ENCODE measurements at places on chromosomes 7 and 10.

GRCh38 chr10:48818081-48818480 is 121.6 kb downstream of the LRRC18 start:
- no peak for DNase-seq

GRCh38 chr10:71442859-71443570 is 46.3 kb downstream of the CDH23 start:
- no peak for DNase-seq

DNA sequence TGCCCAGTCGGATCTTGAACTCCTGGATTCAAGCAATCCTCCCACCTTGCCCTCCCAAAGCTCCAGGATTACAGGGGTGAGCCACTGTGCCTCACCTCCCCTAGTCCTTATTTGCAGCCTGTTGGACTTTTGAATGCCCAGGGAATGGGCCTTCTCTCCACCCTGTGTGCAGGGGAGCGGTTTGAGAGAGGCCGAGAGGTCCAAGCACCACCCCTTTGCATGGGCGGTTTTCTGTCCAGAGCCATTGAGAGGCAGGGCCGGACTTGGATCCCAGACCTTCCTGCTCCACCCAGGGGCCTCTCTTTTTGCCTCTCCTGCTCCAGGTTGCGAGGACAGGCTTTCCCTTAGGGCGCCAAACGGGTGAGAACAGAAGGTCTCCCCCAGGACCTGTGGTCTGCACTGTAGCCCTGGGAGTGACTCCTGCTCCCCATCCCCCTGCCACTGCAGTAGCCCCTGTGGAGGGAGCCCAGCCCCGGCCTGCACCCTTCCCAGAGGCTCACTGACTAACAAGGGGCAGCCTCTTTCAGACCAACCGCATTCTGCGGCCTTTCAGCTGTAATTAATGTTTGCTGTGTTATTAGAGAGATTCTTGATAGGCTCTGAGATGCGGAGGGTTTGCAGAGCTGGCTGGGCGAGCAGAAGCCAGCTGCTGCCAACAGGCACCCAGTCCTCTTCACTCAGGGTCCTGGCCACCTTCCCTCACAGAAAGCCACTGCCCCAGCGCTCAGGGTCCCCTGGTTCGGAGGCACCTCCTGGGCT is 57.9 kb downstream of the ELFN1 start:
- no peak for DNase-seq

DNA sequence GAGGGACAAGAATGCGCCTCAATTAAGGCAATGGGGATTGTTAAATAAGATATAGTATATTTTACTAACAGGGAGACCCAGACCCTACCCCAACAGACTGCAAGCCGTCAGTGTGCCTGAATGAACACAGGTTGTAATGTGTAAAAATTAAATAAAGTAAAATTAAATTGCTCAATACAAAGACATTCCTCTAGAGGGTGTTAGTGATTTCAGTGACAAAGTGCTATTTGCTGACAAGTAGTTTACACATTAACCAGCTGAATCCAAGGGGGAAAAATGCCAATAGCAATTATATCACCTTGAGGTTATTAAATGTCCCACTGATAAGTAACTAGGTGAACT is 110.5 kb downstream of the EBF3 start:
- no peak for DNase-seq

- DNase-seq = peak; percentile 21
These were observed 141.5 kb downstream of the MTPAP start for GRCh38 chr10:30207485-30208052.

GRCh38 chr7:20233362-20233761 is 16.2 kb upstream of the MACC1 start:
- DNase-seq = no peak

DNA sequence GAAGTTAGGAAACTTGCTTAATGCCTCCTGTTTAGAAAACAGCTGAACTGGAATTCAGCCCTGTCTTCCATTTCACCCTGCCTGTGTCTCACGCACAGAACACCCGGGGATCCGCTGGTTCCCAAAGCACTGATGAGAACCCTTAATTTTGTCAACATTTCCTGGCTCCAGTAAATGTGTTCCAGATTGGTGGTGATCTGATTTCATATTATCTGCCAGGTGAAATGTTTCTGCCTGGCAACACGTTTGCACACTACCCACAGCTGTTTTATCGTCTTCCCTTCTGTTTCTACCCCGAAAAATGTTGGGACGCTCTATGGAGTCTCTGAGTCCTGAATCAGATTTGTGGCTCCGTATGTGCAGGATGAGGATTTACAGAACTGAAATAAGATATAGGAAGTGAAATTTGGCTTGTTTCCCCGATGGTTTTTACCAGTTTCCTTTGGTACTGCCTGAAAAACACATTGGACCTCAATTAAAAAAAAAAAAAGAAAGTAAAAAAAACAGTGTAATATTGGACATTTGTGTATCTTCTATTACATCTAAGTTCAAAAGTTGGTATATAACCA is 29.0 kb downstream of the MRC1 start:
- DNase-seq = no peak

DNA sequence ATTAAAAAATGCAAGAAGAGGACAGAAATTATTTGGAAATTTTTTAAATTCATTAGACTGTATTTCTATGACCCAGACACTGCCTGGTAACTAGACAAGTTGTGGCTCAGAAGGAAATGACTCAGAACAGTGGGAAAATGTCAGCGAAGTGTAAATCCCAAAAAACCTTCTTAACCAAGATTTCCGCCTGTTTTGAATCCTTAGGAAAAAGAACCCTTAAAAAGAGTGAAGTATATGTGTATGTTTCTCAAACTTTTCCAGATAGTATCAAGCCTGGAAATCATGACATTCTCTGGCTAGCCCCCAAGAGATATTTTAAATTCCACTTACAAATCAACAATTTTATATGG is 42.7 kb upstream of the PLXNA4 start:
- peak; percentile 69 for DNase-seq

DNA sequence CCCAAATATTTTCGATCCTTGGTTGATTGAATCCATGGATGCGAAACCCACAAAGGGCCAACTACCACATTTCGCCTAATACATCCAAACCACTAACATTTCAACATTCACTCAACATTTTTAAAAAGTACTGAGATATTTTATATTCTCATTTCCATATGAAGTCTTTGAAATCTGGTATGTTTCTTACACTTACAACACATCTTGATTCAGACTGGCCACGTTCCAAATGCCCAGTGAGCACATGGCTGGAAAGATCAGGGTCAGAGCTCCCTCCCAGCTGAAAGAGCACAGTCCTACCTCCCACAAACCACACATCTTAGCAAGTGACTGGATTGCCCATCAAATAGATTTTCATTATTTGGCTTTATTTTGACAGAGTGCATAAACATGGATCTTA is 18.9 kb downstream of the NCAPG2 start:
- peak; percentile 73 for DNase-seq

- no peak for DNase-seq
These were observed 11.8 kb downstream of the INPP5A start for GRCh38 chr10:132549371-132549770.

DNA sequence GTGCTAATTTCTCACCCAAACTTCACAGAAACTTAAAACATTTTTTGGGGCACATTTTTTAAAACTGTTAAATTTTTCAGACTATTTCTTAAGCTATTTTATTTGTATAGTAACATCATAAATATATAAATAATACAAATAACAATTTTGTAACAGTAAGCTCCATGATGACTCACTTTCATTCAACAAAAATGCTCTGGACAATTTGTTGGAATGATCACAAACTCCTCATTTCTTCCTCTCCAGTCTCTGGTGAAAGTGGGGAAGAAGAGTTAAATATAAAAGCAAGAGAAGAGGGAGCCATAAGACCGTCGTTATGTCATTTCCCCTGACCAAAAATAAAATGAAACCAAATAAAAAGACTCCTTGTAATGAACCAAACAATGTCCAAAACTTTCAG is 162.4 kb downstream of the AGMO start:
- peak; percentile 21 for DNase-seq

DNA sequence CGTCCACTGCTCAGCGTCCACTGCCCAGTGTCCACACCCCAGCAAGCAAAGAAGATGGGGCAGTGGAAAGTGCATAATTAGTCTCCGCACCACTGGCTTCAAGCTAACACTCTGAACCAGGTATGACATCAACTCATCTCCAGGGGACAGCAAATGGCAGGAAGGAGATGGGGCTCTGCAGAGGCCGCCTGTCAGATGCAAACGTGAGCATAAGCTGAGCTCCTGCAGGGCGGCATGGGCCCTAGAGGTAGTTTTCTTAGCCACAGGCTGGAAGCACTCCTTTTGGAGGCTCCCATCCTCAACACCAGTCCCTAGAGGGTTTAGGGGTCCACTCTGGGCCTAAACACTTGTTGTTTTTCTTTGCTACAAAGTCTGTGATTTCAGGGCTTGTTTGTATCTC is 335.8 kb upstream of the MKI67 start:
- DNase-seq = no peak

DNA sequence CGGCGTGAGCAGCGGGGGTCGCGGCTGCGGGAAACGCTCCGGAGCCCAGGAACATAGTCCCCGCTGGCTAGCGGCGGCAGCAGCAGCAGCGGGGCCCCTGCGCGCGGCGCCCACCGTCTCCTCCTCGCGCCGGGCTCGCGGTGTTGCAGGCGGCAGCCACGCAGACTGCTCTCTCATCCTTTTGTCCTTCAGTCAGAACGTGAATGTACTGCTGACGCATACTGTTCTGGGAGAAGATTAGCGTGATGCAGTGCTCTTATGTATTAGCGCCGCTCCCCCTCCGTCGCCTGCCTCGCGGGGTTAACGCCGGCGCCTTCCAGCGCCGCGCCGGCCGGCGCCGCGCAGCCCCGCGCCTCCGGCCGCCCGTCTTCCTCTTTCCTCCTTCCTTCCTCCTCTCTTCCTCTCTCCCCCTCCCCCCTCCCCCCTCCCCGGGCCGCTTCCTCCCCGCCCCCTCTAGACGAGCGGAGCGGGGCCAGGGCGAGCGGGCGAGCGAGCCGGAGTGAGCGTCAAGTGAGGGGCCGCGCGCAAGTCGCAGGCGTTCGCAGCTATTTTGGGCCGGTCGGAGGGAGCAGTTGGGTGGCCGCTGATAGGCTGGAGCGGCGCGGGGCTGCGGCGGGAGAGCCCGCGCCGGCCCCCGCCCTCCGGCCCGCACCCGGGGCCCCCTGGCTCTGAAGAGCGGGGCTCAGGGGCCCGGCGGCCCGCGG is 816 bp upstream of the LRRC4 start:
- peak; percentile 91 for DNase-seq

DNA sequence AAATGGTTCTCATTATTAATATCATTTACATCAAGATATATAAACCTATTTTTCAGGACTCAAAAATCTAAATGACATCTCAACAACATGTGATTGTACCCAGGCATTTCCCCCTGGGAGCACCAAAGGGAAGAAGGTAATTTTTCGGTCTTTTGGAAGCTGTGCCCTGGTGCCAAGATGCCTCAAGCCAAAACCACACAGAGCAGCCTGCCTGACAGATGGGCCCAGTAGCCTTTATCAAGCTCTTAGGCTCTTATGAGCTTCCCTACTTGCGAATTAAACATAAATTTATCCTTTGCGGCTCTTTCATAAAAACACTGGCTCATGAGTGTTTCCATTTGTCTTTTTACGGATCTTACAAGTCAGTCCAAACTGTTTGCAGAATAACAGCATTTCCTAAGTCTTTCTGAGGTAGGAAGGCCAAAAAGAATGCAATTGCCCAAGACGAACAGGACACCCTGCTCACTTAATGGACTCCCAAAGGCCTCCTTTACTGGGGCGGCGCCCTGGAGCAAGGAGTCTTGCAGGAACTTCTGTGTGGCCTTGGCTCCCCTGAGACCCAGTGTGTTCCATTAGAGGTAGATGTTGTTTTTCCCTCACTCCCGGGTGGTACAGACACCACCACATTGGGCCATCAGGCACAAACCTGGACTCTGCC is 4.1 kb upstream of the RASSF4 start:
- DNase-seq = no peak

- peak; percentile 100 for DNase-seq
These were observed 289.6 kb upstream of the NFE2L3 start for GRCh38 chr7:25862261-25863004.

DNA sequence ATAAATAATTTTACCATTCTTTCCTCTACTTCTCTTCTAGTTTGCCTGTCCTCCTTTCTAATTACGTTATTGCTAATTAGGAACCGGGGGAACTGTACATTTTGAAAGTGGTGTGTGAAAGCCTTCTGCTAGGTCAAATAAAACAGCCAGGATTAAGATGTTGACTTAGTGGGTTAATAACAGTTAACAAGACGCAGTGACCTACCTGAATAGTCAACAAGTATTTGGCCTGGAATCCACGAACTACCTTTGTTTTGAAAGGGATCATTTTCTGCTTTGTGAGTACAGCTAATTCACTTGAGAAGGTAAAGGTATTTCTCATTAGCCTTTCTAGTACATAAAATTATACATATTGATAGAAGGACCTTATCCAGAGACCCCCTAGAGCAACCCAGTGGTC is 139.9 kb downstream of the COL28A1 start:
- no peak for DNase-seq

GRCh38 chr7:23276376-23276775 is 22.8 kb upstream of the MALSU1 start:
- no peak for DNase-seq

DNA sequence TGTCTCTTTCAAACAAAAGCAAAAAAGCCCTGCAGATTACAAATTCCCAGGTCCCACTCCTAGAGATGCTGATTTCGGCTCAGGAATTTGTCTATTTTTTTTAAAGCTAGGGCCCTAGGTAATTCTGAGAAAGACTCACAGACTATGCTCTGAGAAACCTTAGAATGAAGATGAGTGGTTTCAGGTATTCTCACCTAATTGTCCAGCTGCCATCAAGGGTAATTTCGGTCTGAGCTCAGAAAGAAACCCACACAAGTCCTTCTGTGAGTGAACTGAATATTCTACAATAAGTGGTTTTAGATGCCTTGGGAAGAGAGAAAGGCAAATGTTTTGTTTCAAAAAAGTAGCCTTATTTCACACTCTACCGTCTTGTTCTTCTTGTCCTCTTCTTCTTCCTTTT is 45.7 kb downstream of the DCLRE1A start:
- no peak for DNase-seq

- peak; percentile 90 for DNase-seq
These were observed 185.6 kb downstream of the C7orf25 start for GRCh38 chr7:42726066-42726785.

GRCh38 chr10:35324196-35324595 is 12.1 kb upstream of the CCNY start:
- peak; percentile 46 for DNase-seq

DNA sequence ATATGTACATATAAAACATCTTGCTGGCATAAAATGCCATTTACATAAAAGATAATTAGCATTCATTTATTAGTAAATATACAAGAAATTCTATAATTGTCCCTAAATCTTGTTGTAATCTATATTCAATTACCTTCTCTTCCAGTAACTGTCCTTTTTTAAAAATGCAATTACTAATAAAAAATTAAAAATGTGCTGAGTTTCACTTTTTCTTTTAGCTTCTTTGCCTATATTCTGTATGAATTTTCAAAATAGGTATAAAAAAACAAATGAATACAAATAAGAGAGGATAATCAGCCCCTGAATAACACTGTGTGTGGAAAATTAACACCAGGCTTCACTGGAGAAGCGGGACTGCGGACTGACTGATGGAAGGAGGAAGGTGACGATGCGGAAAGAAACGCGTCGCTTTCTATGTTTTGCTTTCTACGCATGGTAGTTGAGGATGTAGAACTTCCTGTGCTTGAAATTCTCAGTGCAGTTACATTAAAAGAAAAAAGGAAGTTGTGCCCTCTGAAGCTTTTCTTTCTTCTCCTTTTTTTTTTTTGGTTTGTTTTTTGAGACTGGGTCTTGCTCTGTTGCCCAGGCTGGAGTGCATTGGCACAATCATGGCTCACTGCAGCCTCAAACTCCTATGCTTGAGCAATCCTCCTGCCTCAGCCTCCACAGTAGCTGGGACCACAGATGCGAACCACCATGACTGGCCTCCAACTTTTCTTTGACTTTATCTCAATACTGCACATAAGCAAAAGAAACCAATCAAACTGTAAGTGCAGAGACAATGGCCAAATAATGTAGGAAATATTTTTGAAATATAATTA is 7.4 kb upstream of the ZMYND11 start:
- no peak for DNase-seq

GRCh38 chr10:58433571-58433970 is 48.4 kb downstream of the TFAM start:
- DNase-seq = no peak
